GOT3 (cell line): ENCODE measurements at places on chromosomes 5 and 9.

DNA sequence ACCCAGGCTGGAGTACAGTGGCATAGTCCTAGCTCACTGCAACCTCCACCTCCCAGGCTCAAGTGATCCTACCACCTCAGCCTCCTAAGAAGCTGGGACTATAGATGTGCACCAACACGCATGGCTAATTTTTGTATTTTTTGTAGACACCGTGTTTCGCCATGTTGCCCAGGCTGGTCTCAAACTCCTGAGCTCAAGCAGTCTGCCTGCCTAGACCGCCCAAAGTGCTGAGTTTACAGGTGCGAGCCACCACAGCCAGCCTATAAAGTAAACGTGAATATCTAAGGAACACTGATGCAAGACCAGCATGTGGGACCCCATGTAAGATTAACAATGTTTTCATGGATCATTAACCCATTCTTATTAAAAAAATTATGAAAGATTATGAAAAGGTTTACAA lies 15.9 kb downstream of the ANXA2R start:
- DNase-seq, result no peak

GRCh38 chr5:37005946-37006540 lies 129.5 kb downstream of the NIPBL start:
- no peak for DNase-seq

DNA sequence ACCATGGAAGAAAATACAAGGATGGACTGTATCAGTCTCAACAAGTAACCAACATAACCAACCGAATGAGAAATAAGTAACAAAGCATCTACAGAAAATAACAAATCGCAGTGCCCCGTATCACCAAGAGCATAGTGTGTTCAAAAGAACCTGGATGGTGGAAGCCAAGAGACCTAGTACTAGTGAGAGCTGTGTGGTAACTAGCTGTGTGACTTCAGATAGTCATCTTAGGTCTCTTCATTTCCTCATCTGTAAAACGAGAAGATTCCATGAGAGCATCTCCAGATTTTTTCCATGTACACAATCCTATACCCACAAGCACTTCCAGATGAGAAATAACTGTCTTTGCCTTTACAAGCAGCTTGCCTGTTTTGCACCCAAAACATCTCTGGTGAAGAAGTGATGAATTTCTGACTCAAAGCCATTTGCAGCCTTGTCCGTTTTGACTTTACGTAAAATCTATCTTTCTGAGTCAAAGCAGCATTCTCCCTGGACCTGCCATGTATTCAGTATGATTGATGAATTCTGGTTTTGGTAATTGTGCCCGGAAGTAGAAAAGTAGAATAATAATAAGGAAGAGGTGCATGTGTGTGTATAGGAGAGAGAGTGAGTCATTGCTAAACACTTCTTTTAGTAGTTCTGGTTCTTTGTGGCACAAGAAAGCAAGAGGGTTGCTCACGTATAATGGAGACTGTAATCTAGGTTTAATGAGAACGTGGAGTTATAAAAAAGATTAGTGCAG lies 41.0 kb downstream of the AOPEP start:
- DNase-seq, result no peak

DNA sequence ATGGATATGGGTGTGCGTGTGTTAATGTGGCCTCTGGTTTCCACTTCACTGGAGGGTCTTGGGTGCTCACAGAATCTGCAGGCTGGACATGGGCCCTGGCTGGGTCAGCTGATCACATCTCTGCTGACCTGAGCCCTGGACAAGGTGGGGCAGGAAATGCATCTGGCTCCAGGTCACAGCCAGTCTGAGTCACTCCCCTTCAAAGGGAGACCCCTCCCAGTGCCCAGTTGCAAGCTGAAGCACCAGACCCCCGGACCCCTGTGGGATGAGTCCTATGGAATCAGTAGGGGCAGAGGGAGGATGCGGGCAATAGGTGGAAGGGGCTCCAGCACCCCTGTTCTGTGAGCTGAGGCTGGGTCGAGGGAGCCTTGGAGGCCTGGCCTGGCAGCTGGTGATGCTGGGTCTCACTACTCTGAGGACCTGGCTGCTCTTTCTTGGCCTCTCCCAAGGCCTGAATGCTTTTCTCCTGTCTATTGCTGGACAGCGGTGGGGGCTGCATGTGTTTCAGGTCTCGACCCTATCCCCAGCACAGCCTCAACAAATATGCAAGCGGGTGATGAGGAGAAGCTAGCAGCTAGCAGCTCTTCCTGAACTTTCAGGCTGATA lies 54.5 kb downstream of the PHF2 start:
- DNase-seq, result no peak

- DNase-seq, result no peak
Measured at GRCh38 chr5:94691949-94692348, 73.5 kb downstream of the SLF1 start.

- DNase-seq, result no peak
Measured at GRCh38 chr9:13431222-13431536, 151.7 kb upstream of the MPDZ start.

GRCh38 chr9:75864266-75864665 lies 26.2 kb upstream of the PCSK5 start:
- no peak for DNase-seq

DNA sequence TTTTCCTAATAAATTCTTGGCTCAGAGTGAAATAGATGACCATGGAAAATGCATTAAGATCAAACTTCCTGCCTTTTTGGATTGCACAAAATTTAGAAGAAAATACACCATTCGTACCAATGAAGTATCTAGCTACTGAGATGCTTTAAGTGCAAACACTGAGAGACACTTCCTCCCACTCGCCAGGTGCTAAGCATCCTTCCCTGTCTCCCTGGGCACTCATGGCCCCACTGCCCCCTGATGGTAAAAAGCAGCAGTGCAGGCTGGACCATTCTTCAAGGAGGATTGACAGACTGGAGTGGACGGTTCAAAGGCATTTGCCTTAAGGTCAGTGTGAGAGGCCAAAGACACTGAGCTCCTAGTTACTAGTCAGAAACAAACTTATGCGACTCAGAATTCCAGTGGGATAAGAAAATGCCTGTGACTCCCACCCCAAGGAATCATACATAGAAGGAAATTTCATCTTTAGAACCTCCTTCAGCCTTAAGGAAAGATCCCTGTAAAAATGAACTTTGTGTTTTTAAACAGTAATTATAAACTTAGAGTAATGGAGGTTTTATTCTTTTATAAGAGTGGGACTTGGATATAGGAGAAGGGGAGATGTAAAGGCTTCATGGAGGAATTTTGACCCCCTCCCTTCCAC lies 86.0 kb upstream of the SLC30A5 start:
- no peak for DNase-seq
